ENCODE measurements at places on chromosomes 2 and 18.

GRCh38 chr18:9613550-9614400 is 584 bp downstream of the PPP4R1 start:
- DNase-seq, result peak; percentile 29

DNA sequence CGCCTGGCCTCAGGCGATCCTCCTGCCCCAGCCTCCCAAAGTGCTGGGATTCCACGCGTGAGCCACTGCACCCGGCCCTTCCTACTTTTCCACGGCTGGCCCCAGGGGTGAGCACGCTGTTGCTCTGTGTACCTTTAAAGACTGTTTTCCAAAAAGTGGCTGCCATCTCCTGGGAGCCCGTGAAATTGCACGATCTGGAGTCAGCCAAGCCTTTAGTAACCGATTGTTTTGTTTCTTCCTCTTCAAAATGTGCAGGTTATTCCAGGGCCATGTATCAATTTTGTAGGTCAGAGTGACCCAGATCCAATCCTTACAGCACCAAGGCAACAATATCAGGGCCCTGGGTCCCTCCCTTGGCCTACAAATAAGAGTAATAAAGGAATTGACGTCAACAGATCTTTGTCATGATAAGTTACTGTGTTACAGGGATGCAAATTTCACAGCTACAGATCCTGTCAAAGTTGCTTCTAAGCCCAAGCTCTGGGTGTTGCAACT is 135.6 kb upstream of the ZNF236 start:
- DNase-seq, result peak; percentile 50

- DNase-seq, result no peak
Measured at GRCh38 chr2:191977754-191978153, 130.9 kb upstream of the CAVIN2 start.

GRCh38 chr2:24272907-24273306 is 87.4 kb downstream of the ITSN2 start:
- DNase-seq, result no peak

DNA sequence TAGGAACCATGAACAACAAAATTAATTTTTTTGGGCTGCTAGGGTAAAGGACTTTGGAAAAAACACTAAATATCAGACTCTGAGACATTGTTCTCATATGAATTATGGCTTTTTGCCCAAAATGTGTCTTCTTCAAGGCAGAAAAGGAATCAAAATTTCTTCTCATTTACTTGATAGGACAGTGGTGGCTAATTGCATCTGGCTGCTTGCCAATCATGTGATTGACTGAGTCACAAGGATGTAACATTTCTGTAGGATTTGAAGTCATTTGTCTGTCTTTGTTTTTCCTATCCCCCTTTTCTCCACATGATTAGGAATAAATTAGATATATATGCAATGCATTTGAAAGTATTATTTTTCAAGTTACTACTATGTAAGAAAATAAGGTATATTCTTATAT is 130.2 kb downstream of the SLC4A10 start:
- no peak for DNase-seq

DNA sequence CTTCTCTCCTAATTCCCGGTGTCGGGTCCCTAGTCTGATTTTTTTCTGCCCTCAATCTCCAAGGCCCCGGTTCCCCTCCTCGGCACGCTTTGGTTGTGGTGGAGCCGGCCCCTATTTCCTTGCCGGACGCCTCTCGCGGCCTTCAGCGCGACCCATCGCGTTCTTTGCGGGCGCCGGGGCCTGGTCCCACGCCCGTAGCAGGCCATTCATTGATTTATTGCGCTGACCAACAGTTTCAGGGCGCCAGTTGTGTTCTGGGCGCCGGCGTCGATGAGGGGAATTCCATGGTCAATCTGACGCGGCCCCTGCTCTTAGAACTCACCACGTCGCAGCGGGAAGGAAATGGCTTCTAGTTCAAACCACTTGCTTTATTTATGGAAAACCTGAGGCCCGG is 396 bp downstream of the CNOT9 start:
- no peak for DNase-seq

GRCh38 chr18:69380324-69380723 is 20.4 kb upstream of the DOK6 start:
- DNase-seq, result no peak

DNA sequence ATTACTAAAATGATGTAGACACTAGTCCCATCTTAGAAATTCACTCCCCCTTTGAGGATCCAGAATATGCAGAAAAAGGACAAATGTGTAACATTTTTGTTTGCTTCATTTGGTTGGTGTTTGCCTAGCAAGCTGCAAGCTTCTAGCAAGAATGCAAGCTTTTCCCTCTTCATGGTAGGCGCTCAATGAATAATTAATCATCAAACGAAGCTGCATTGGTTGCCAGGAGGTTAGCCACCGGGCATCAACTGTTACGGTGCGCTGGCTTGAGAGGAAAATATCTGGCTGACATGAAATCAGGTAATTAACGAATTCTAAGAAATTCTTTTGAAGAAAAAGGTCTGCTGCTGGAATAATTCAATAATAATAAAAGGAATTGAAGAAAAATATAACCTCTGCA is 341.0 kb upstream of the KYNU start:
- DNase-seq, result no peak

DNA sequence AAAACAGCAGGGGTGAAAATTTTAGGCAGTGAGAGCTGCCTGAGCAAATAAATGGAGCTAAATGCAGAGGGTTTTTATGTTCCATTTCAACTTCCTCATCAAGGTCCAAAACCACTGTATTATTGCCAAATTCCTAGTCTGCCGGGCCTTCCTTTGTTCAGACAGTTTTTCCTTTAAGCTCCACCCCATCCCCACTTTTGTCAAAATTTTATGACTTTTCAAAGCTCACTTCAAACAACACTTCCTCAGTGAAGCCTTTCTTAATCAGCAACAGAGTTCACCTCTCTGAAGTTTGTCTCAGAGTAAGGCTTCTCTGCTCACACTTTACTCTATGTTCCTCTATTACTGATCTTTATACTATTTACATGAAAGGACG is 81.3 kb downstream of the CERKL start:
- DNase-seq, result no peak

GRCh38 chr2:224875841-224876240 is 159.7 kb upstream of the CCDC195 start:
- DNase-seq, result no peak

- DNase-seq, result no peak
Measured at GRCh38 chr2:66803726-66804125, 368.8 kb downstream of the MEIS1 start.

DNA sequence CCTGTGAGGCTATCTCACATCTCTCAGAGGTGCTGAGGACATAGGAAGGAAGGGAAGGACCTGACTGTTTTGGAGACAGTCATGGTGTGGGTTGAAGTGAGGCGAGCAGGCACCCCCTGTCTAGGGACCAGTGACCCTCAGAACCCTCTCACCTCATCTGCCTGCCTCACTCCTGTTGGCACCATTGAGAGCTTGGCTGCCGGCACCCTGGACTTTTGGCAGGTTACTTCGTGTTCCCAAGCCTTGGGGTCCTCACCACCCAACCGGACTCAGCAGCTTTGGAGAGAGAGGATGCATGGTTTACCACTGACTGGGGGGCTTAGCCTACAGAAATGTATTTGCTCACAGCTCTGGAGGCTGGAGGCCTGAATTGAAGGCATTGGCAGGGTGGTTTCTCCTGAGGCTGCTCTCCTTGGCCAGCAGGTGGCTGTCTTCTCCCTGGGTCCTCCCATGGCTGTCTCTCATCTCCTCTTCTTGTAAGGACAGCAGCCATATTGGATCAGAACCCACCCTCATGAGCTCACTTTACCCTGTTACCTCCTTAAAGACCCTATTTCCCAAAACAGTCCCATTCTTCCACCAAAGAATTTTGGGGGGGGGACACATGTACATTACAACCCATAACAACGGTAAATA is 142.0 kb downstream of the TSN start:
- no peak for DNase-seq

DNA sequence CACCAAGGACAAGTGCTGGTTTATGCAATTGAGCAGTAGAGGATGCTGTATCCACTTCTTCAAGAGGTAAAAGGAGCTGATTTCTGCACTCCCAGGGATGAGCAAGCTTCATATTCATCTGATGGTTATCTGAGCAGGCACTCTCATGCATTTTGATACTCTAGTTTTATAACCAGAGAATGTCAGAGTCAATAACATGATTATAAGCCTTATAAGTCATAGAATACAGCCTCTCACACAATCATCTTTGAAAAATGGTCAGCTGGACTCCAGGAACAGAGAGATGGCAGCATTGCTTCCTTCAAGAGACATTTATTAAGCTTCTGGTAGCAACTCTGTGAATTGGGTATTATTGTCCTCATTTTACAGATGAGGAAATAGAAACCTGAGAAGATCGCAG is 167.1 kb downstream of the SLC8A1 start:
- no peak for DNase-seq

- no peak for DNase-seq
Measured at GRCh38 chr2:234392041-234392615, 104.8 kb downstream of the ARL4C start.

DNA sequence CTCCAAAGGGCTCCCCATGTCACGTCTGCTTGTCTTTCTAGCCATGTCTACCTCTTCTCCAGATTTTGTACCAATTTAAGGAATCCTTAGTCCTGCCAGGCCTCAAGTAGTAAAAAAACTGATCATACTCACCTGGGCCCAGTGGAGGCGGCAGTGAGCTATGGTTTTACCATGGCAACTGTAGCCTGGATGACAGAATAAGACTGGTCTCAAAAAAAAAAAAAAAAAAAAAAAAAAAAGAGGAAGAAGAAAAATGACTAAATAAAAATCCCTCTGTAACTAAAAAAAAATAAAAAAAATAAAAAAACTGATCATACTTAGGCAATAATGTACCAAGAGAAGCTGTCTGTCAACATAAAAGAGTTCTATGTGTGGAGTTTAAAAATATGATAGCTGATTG is 221.6 kb downstream of the NR4A2 start:
- DNase-seq, result no peak

Measured in putamen (tissue), 1 donor.